ENCODE measurements at places on chromosomes 2 and 18.

- DNase-seq = peak; percentile 47
These were observed 3.2 kb downstream of the TEKT4 start for GRCh38 chr2:94874277-94874997.

DNA sequence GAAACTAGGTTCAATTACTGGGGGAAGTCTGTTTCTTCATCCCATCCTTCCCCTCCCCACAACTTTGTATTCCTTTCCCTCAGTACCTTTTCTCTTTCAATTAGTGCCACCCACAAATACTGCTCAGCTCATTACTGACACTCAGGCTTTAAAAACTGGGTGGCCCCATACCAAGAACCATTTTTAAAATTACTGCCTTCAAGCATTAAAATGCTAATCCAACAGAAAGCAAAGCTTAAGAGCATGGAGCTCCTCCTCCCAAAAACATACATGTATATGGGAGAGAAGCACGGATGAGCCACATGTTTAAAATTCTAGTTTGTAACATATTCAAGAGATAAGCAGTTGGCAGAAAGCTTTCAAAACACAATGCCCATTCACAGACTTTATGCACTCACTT lies 44.0 kb downstream of the IRS1 start:
- no peak for DNase-seq

DNA sequence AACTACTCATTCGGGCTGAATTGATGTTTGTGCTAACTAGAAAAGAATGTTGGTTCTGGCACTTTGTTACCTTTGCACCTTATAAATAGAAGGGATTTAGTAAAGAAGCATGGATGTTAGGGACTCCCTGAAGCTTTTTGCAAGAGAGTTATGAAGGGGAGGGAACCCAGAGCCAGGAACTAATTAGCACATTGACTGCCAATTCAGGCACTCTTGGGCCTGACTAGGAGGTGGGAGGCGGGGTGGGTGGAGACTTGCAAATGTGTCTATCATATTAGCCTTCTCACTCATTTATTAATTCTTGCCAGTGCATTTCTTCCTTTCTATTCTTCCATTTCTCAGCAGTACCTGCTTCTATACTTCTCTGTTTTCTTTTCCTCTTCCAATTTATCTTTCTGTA lies 1022.4 kb downstream of the TMEM182 start:
- no peak for DNase-seq

- DNase-seq = no peak
These were observed 130.6 kb downstream of the AKAIN1 start for GRCh38 chr18:5066380-5066977.

DNA sequence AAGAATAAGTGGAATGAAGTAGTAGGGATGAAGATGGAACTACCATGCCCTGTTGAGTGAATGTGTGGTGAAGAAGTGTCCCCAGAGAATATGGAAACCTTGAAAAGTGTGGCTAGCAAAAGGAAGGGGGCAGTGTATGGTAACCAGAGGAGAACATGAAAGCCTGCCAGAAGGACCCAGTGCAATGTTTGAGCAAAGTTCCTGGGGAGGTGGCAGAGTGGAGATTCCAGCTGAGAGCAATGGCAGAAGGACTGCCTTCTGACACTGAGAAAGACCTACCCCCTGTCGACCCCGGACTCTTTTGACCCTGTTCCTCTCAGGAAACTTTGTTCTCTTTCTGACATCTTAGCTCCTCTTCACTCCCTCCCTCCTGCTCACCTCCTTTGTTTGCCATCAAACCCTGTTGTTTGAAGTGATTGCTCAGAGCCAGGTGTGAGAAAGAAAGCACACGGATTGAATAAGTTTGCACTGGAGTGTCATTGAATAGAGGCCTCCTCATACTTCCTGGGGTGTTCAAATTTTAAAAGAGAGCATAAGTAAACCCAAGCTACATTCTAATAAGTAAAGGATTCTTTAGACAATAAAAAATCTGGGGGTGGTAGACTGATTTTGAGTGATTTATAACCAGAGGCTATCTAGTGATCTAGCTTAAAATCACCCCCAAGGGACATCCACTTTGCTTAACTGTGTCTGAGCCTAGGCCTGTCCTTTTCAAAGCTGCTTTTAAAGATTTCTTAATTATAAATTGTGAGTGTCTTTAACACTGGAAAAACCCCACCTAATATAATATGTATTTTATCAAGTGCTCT lies 57.1 kb downstream of the TRIB2 start:
- DNase-seq = no peak

DNA sequence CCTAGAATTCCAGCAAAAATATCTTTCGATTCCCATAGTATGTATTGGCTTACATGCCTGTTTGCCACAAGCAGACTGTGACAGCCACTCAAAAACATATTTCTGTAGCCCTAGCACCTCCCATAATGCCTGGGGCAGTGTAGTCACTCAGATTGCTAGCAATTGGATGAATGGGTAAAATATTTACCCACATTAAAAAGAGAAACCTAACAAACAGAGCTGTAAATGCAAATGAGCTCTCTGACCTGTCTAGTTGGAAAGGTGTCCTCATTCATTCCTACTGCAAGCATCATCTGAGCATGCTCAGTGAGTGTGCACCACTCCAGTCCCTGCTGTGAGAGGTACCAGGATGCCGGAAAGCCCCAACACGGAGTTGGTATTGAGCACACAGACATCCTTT lies 234.0 kb upstream of the RAB12 start:
- no peak for DNase-seq

GRCh38 chr2:220163486-220163885 lies 536.1 kb downstream of the SLC4A3 start:
- no peak for DNase-seq

DNA sequence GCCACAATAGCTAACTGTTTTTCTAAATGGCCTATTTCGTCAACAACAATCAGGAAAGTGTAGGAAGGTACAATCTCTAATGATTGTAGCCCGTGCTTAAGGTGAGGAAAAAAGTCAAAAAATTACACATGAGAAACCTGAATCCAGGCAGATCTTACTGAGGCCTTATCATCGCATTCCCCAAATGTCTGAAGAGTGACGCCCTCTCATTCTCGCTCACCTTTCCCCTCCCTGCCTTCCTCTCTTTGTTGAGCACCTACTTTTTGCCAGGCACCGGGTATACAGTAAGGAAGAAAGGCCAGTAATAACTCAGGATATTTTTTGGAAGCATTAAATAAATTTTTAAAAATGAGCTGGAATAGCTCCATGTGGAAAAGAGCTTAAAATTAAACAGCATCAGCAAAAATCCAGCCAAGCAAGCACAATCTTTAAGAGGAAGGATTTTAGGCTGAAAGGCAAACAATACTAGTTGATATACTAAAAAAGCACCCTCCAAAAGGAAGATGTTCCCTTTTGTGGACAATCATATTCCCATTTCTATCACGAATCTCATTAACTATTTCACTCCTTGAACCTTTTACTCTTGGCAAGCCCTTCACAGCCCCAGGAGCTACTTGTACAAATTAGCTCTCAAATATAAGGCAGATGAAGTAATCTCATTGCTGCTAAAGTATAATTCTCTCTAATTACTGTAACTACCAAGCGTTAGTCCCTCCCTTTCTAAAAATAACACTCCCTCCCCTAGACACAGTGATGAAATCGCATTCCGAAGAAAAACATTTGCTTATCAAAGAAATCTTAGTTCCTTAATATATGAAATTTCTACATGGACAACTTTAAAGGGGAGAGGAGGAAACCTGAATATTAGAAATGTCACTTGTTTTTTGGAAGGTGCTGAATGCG lies 40.0 kb downstream of the STAT1 start:
- DNase-seq = no peak

DNA sequence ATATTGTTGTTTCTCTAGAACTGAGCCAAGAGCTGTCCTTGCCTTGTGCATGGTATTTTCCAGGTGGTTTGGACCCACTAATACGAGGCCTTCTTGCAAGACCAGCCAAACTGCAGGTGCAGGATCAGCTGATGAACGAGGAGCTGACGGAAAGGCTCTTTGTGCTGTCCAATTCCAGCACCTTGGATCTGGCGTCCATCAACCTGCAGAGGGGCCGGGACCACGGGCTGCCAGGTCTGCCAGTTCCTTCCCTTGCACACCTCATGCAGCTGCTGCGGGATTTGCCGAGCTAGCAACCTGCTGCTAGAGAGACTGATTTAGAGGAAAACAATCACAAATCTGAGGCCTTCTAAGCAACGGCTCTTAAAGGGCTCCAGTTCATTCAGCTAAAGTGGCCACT lies 74.5 kb downstream of the TPO start:
- DNase-seq = no peak

GRCh38 chr2:216860426-216861137 lies 718 bp upstream of the TNP1 start:
- DNase-seq = no peak

DNA sequence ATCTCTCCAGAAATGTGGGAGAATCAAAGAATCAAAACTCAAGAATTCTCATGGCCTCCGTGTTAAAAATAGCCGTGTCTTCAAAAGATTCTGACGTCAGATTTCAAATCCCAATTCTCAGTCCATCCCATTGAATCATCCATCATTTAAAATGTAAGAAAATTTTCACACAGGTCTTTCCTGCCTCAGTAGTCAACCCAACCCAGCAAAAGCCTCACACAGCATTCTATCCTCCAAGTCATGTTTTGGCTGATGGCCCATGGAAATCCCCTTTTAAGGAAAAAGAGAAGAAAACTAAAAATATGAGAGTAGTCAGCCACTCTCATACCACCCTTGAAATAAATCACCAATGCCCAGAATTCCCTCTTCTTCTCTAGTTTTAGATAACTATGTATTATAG lies 211.8 kb downstream of the C1D start:
- DNase-seq = no peak

- no peak for DNase-seq
These were observed 110.2 kb upstream of the ITGB6 start for GRCh38 chr2:160310118-160310828.

DNA sequence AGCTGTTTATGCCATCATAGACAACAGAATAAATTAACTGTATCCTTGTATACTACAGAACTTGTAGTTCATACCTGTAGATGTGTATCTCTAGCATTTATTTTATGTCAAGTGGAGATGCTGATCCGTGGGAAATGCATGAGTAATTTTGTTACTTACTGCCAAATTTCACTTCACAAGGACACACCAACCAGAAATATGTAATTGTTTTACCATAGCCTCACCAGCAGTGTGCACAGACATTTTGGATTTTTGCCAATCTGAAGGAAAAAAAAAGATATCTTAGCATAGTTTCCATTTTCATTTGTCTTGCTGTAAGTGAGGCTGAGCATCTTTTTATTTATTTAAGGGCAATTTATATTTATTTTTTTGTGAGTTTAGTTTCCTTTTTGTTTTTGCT lies 265.1 kb upstream of the OSR1 start:
- DNase-seq = no peak

GRCh38 chr2:33219850-33220275 lies 256.6 kb upstream of the RASGRP3 start:
- no peak for DNase-seq

DNA sequence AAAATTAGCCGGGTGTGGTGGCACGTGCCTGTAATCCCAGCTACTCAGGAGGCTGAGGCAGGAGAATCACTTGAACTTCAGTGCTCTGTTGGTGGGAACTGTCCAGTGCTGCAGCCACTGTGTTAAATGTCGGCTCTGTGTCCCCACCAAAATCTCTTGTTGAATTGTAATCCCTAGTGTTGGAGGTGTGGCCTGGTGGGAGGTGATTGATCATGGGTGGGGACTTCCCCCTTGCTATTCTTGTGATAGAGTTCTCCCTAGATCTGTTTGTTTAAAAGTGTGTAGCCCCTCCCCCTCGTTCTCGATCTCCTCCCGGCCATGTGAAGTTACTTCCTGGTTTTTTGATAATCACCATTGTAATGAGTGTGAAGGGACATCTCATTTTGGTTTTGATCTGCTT lies 9.8 kb upstream of the RPL31 start:
- no peak for DNase-seq

- DNase-seq = no peak
These were observed 157.2 kb downstream of the WDSUB1 start for GRCh38 chr2:159129269-159129668.

DNA sequence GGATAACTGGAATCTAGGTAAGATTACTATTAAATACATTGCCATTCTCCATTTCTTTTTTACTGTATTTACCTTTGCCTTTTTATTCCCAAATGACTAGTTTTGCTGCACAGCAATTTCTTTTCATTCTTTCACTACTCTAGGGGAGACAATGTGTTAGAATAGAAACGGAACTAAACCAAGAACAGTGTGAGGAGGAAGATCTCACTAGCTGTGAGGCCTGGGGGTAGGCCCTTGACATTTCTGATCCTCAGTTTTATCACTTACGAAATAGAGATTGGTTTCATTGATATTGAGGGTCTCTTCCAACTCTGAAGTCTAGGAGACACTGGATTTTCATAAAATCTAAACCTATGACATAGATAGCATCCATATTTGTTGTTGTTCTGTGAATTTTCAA lies 191.1 kb downstream of the IKZF2 start:
- no peak for DNase-seq

DNA sequence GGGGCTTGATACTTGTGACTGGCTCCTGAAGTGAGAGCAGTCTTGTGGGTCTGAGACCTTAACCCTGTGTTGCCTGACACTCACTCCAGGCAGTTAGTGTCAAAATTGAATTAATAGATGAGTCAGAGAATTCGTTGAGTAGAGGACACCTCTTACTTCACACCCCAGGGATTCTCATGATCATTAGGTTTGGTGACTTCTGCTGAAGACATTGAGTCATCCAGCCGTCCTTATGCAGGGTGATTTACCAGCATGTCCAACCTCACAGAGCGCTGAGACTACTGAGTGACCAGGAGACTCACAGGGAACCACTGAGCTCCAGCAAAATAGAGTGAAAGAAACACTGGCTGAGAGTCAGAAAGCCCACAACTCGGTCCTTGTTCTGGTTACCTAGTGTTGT lies 36.0 kb upstream of the EVA1A start:
- DNase-seq = no peak

- DNase-seq = no peak
These were observed 70.1 kb downstream of the EDAR start for GRCh38 chr2:108918941-108919341.

GRCh38 chr2:95275601-95276243 lies 1.5 kb downstream of the PROM2 start:
- no peak for DNase-seq

DNA sequence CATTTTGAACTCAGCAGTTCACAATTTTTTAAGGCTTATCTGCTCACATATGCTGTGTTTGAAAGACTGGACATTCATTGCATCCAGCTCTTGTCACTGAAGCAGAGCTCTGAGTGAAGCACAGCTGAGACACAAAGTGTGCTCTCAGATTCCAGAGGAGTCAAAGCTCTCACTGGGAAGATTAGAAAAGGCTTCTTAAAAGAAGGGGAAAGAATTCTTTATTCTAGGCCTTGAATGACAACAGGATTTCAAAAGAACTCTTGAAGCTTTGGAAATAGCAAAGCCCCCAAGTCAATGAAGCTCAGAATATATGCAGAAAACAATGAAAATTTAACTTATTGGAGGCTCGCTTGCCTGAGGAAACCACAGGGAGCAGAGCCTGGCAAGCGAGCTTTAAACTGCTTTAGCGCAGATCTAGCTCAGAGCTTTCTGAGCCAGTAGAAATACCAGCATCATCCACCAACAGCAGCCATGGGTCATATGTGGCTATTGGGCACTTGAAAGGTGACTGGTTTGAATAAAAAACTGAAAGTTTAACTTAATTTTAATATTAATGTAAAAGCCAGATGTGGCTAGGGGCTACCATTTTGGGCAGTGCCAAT lies 369.7 kb downstream of the OSR1 start:
- no peak for DNase-seq

GRCh38 chr2:170208967-170209366 lies 31.0 kb downstream of the MYO3B start:
- no peak for DNase-seq

GRCh38 chr18:4454537-4455112 lies 482 bp downstream of the DLGAP1 start:
- no peak for DNase-seq

GRCh38 chr2:162241571-162241970 lies 1.7 kb downstream of the FAP start:
- DNase-seq = no peak
